Hematopoietic multipotent progenitor cell treated with erythropoietin and hydrocortisone succinate and interleukin-3 and kit ligand, for 17 days (in vitro differentiated cells): ENCODE measurements at places on chromosomes 2 and 18.

DNA sequence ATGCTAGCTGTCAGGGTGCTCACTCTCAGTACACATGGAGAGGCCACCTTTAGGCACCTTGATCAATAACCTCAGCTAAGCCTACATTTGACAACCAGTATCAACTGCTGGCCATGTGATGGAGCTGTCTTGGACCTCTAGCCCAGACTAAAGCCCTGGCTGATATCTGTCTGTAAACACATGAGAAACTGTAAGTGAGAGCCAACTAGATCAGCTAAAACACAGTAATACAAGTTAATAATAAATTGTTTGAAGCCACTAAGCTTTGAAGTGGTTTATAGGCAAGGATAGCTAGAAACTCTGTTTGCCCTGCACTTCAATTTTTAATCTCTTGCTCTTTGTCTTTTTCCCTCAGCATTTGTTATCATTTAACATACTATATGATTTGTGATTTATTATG lies 407.1 kb downstream of the SPAG16 start:
- no peak for DNase-seq

DNA sequence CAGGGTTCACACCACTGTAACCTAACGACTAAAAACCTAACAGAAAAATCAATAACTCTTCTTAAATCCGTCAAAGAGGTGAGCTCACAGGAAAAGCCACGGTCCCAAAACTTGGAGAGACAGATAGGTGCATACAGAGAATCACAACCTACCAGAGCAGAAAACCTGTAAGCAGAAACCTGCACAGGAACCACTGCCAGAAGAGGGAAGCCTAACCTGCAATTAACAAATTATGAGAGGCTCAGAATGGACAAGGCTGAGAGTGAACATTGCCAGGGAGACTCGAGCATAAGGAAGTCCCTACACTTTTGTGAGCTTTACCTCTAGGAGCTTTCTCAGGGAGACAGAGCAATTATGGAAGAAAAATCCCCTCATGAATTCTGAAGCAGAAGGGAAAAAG lies 156.2 kb upstream of the NETO1 start:
- no peak for DNase-seq

DNA sequence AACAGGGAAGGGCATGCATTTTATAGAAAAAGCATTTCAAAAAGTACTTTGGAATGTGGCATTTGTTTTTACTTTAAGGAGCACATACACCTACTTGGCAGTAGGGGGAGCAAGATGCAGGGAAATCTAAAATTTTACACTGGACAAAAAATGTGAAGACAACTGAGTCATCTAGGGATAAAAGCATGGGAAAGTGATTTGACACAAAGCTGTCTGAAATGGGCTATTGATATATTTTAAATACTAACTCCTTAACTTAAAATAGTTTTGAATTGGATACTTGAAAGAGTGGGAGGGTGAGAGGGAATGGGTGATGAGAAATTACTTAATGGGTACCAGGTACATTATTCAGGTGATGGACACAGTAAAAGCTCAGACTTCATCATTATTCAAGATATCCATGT lies 15.8 kb downstream of the TMEM200C start:
- no peak for DNase-seq

DNA sequence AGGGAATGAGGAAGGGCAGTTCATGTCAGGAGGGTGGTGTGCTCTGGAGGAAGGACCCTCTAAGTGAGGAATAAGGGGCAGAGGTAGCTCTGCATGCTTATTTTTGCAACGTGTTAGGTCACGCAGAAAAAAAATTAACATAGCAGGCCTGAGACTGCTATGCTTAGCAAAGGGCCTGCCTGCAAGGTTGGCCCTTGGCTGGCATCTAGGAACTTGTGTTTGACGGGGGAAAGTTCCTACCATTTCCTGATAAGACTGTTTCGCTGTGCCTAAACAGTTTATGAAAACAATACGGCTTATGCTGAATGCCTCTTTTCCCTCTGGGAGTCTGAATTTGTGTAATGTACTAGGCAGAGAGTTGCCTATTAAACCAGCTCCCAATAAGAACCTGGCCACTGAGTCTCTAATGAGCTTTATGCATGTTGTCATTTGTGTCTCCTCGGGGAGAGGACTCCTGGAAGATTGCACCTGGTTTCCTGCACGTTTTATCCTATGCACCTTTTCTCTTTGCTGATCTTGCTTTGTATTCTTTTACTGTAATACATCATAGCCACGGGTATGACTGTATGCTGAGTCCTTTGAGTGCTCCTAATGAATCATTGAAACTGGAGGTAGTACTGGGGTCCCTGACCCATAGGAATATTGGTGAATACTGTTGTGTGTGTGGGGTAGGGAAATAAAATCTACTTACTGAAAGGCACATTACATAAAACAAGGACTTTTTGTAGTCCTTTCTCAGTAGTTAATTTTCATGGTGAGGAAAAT lies 169.0 kb downstream of the PRPF40A start:
- no peak for DNase-seq
